ENCODE measurements at places on chromosomes 7 and 10.

DNA sequence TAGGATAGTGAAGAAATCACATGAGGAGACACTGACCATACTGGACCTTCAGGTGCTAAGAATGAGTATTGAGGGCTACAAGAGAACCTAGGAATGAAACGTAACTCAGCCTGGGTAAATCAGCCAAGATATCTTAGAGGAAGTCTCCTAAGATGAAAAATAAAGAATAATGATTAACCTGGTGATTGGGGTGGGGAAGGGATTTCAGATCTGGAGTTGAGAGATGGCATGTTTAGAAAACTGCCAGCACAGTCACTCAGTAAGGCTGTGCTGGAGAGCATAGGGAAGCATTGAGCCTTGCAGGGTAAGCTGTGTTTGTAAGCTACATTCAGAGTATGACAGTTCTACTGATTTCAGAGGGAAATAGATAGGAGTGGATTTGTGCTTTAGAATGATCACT, 1.9 kb upstream of the MALRD1 start:
- H3K27me3 ChIP-seq, result no peaks in the 10 kb centered on the region
- no peak overlapping the region for H3K4me3 ChIP-seq
- no peak overlapping the region for H3K27ac ChIP-seq
- no peak for DNase-seq
- H3K36me3 ChIP-seq, result no peaks in the 10 kb centered on the region

DNA sequence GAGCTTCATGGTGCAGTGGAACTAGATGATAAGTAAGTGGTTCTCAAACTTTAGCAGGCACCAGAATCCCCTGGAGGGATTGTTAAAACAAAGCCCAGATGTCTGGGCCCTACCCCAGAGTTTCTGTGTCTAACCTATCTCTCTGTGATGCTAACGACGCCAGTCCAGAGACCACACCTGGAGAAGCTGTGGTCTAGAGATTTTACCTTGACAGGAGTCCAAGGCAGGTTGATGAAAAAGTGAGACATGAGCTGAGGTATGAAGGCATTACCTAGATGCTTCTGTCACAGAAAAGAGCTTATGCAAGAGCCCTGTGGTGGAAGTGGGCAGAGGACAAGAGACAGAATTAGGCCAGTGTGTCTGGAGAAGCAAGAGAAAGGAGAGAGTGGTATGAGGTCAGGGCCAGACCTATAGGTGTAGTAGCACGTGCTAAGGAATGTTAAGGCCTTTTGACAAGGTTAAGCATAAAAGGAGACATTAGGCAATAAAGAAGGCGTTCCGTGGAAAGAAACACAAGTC, 184.3 kb upstream of the TCF7L2 start:
- no peaks in the 10 kb centered on the region for H3K36me3 ChIP-seq
- H3K27ac ChIP-seq, result no peak overlapping the region
- no peak for DNase-seq

DNA sequence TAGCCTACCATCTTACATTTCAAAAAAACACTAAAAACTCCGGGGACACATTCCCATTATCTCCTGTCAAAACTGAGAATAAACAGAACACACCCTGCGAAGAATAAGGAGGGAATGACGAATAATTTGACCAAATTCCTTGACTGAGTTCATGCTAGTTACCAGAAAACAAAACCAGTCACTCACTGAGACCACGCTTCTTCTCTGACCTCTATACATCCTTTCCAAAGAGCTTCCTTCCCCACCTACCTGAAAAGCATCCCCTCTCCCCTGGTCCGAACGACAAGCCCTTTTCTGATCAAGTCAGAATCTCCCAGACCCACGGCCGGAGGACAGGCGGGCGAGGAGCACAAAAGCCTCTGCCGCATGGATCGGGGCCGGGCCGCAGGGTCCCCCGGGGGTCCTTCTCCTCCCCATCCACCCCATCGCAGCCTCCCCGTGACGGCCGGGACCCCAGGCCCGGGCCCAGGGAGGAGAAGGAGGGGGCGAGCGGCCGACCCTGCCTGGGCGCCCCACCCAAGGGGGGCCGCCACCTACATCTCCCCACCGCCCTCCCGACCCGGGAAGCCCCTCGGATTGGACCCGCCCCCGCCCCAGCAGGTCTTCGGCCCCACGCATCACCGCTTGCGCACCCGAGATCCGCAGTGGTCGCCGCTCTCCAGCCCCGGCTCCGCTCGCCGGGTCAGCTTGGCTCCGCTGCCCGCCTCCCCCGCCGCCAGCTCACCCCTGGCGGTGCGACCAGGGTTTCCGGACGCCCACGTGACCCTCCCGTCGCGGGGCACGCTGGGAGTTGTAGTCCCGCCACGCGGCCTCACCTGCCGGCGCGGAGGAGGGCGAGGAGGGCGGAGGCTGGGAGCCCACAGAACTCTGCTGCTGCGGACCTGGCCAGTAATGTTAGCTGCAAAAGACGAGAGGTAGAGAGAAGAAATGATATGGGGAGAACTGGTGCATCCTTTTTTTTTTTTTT, at the start of gene SLC37A3:
Gene SLC37A3, minus strand, starts transcription at position 747 of the 967 bp plus-strand sequence. CDS start 16,004 bp downstream, outside the sequence.
- peak; percentile 95 for DNase-seq
- H3K27ac ChIP-seq, result peak within 1 kb of the TSS; percentile 90
- peak within 1 kb of the TSS; percentile 95 for H3K4me3 ChIP-seq
- H3K27me3 ChIP-seq, result peaks cover 9% of the 10 kb centered on the region

- no peaks in the 10 kb centered on the region for H3K36me3 ChIP-seq
- H3K27ac ChIP-seq, result no peak overlapping the region
- no peak overlapping the region for H3K4me3 ChIP-seq
- H3K4me1 ChIP-seq, result peaks cover 26% of the 10 kb centered on the region
- no peak for DNase-seq
- H3K27me3 ChIP-seq, result no peaks in the 10 kb centered on the region
These were observed 74.0 kb downstream of the DOCK4 start for GRCh38 chr7:112132051-112132694.

GRCh38 chr7:35624299-35625186, 70.4 kb downstream of the HERPUD2 start:
- peaks cover 1% of the 10 kb centered on the region for H3K27me3 ChIP-seq
- H3K4me1 ChIP-seq, result no peaks in the 10 kb centered on the region
- no peaks in the 10 kb centered on the region for H3K36me3 ChIP-seq
- no peak overlapping the region for H3K27ac ChIP-seq
- H3K4me3 ChIP-seq, result no peak overlapping the region

GRCh38 chr10:1107679-1108078, 51.5 kb downstream of the WDR37 start:
- H3K27ac ChIP-seq, result peak overlapping the region; percentile 15
- H3K4me1 ChIP-seq, result peaks cover 12% of the 10 kb centered on the region
- H3K36me3 ChIP-seq, result peaks cover 16% of the 10 kb centered on the region
- H3K4me3 ChIP-seq, result no peak overlapping the region
- peaks cover 2% of the 10 kb centered on the region for H3K27me3 ChIP-seq

GRCh38 chr10:74282151-74282847, 131.3 kb downstream of the ADK start:
- no peaks in the 10 kb centered on the region for H3K36me3 ChIP-seq
- no peak overlapping the region for H3K27ac ChIP-seq
- H3K4me3 ChIP-seq, result no peak overlapping the region
- peaks cover under 1% of the 10 kb centered on the region for H3K27me3 ChIP-seq
- no peak for DNase-seq

GRCh38 chr7:4702961-4703512, 20.9 kb downstream of the FOXK1 start:
- DNase-seq, result peak; percentile 73
- H3K27me3 ChIP-seq, result peaks cover 5% of the 10 kb centered on the region
- peak overlapping the region; percentile 94 for H3K27ac ChIP-seq

DNA sequence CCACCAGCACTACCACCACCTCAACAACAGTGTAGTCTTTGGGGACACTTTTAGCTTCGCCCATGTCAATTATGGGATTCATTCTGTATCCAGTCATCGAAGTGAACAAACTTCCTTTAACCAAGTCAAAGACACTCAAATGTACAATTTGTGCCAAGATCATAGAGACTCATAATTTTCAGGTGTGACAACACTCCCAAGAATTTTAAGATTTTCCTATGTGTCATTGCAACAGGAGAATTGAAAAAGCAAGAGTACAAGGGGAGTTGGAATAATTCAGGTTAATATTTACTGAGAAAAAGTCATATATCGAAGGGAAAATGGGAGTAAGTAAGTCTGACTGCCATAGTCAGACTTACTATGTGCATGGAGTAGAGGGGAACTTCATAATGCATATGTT, 26.2 kb downstream of the PON1 start:
- H3K27me3 ChIP-seq, result peaks cover 2% of the 10 kb centered on the region
- no peak overlapping the region for H3K27ac ChIP-seq
- no peaks in the 10 kb centered on the region for H3K36me3 ChIP-seq
- H3K4me1 ChIP-seq, result no peaks in the 10 kb centered on the region
- no peak for DNase-seq
- H3K4me3 ChIP-seq, result no peak overlapping the region

- no peak overlapping the region for H3K27ac ChIP-seq
- DNase-seq, result no peak
- H3K4me3 ChIP-seq, result no peak overlapping the region
- H3K36me3 ChIP-seq, result no peaks in the 10 kb centered on the region
- H3K4me1 ChIP-seq, result peaks cover 17% of the 10 kb centered on the region
- peaks cover 4% of the 10 kb centered on the region for H3K27me3 ChIP-seq
These were observed 92.3 kb downstream of the TNS3 start for GRCh38 chr7:47489624-47490023.

- no peak for DNase-seq
- no peak overlapping the region for H3K4me3 ChIP-seq
- H3K27me3 ChIP-seq, result no peaks in the 10 kb centered on the region
- peaks cover 11% of the 10 kb centered on the region for H3K4me1 ChIP-seq
- H3K36me3 ChIP-seq, result no peaks in the 10 kb centered on the region
These were observed 75.5 kb downstream of the CDK14 start for GRCh38 chr7:90671571-90671970.

DNA sequence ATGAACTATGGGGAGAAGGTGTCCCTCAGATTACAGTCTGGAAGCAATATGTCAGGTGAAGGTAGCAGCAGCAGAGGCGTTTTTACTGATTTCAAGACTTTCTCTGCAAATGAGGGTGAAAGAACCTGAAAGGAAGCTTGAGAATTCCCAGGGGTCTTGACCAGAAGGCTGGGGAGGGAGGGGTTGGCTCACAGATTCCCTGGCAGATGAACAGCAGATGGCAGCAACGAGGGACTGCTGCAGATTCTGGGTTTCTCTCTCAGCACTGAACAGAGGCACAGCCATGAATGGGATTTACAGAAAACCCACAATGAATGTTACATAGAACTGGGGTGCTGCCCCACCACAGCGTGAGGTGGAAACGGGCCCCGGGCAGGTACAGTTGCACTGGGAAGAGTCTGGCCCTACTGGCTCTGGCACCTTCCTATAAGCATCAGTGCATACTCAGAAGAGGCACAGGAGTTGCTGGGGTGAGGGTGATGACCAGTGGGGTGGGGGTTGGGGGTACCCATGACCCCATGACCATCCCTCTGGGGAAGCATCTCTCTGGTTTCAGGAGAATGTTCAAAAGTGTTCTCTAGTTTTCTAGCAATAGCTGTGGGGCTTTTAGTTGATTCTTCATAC, 317.8 kb downstream of the SH2D4B start:
- H3K27me3 ChIP-seq, result peaks cover 7% of the 10 kb centered on the region
- peaks cover 4% of the 10 kb centered on the region for H3K36me3 ChIP-seq
- peak overlapping the region; percentile 12 for H3K4me3 ChIP-seq
- DNase-seq, result peak; percentile 74

Measured in glutamatergic neuron (in vitro differentiated cells).